Ammon's horn (tissue), 1 donor: ENCODE measurements at places on chromosomes 2 and 18.

DNA sequence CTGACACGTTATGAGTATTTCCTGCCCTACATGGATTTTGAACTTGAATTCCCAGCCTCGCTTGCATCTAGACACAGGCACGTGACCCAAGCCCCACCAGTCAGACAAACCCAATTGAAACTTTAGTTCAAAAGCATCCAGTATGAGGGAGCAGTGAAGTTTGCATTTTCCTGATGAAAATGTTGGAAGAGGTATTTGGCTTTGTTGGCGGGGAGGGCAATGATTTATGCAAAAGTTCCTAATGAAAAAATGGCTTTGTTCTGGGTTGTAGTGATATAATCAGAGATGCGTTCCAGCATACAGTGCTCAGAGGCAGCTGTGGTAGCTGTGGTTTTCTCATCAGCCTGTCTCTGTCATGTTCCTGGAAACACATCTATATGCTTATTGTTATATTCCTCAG lies 36.8 kb upstream of the CPS1 start:
- DNase-seq = peak; percentile 54

DNA sequence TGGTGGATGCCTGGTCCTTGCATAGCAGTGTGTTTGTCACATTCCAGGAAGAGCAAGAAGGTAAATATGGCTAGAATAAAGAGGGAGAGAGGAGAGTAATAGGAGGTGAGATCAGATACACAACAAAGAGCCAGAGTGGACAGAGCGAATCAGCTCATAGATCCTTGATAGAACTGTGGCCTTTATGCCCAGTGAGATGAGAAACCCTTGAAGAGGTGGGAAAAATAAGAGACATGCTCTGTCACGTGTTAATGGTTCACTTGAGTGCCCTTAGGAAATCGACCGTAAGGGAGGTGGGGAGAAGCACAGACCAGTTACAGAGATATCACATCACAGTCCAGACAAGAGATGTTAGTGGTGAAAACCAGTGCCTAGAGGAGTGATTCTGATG lies 84.7 kb upstream of the RAB27B start:
- no peak for DNase-seq

DNA sequence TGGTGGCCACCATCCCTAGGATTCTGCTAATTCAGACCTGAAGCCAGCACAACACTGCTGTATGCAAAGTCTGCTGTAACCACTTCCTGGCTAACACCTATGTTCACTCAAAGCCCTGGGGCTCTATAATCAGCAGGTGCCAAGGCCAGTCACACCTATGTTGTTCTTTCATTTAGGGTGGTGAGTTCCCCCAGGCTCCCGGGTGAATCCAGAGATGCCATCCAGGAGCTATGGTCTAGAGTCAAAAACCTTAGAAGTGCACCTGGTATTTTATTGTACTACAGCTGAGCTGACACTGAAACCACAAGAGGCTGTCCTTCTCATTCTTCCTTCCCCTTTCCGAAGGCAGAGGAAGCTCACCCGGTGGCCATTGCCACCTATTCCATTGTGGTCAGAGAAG lies 46.2 kb upstream of the CCDC141 start:
- no peak for DNase-seq

- no peak for DNase-seq
Observed at GRCh38 chr2:147275943-147276342, 568.9 kb upstream of the ACVR2A start.

DNA sequence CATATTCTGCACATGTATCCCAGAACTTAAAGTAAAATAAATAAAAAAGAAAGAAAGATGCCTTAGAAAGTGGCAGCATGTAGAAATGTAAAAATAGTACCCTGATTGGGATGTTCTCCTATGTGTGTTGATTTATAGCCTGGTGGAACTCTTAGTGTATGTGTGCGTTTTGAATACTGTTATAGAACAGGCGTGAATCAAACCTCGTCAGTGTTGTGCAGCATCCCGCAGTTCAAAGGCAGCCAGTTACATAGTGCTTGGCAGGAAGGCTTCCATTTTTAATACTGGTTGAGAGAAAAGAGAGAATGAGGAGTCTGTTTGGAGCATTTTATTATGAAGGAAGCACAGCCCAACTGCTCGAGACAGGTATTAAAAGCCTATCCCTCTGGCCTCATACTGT lies 49.4 kb downstream of the TANC1 start:
- no peak for DNase-seq

DNA sequence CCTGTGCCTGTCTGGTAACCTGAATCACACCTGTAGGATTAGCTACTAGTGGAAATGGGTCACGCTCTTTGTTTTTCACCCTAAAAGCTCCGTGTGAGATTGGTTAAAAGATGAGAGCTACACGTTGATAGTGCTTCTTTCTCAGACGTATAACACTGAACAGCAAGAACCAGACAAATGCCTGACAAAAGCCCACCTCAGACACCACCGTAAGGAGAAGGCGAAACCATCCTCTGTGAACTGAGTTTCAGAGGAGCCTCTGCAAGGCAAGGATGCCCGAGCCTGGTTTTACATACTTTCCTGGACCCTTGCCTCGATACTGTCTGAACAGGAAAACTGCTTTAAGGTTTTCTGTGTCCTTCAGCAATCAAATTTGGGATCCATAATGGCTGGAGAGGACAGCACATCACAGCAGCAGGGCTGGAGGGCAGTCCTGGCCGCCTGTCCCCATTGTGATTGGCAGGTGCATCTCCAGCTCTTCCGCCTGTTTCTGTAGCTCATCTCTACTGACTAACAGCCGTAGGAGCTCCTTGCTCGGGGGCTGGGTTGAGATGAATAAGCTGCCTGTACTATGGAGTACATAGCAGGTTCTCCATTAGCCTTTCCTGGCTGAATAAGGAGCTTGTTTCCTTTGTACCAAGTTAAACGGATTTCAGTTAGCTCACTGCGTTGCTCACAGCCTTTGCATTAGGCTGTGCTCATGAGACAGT lies 155.5 kb downstream of the MYT1L start:
- no peak for DNase-seq

DNA sequence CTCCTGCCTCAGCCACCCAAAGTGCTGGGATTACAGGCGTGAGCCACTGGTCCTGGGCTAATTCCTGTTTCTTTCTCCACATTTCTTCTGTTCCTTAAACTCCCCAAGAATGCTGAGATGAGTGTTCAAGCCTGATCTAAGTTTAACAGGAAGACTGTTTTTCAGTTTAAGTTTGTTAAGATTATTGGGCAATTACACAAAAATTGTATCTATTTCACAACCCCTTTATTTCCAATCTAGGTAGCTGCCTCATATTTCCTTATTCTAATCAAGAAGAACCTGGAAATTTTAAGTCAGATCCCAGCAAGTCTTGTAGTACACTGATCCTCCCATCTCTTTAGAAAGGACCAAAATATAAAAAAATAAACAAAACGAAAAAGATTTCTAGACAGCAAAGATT lies 11.7 kb downstream of the SFT2D3 start:
- no peak for DNase-seq

DNA sequence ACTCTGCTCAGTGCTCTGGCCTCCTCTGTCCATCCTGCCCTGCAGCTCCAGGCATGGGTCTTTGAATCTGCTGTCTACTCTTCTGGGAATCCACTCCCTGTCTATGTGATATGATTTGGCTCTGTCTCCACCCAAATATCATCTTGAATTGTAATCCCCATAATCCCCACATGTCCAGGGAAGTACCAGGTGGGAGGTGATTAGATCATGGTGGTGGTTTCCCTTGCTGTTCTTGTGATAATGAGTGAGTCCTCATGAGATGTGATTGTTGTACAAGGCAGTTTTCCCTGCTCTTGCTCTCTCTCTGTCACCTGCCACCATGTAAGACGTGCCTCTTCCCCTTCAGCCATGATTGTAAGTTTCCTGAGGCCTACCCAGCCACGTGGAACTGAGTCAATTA lies 881.8 kb upstream of the ID2 start:
- no peak for DNase-seq

DNA sequence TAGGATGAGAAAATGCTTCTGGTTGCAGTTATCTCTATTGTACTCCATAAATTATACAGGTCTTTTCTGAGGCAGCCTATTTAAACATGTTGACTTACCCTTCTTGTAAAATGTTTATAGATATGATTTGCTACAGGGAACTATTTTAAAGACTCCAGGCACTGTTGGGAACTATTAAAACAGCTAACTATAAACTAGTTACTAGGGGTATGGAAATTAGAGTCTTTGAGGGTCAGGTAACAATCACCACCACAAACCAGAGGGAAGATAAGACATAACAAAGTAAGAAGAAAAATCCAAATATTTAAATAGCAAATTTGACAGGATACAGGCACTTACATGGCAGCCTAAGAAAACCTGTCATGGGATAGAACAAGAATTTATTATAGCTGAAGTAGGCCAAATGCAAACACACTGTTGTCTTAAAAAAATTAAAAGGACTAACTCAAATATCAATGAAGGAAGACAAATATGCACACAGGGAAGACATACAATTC lies 251.0 kb upstream of the CWC22 start:
- DNase-seq = no peak

DNA sequence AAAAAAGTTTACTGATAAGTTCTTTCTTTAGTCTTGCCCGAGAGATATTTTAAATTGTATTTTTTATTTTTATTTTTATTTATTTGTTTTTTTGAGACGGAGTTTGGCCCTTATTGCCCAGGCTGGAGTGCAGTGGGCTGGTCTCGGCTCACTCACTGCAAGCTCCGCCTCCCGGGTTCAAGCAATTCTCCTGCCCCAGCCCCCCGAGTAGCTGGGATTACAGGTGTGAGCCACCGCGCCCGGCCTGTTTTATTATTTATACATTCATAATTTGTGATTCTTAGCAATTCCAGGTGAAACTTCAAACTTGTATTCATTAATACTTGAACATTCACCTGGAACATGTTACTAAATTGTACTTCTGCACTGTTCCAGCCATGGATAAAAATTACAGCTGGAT lies 2.9 kb downstream of the CREB1 start:
- no peak for DNase-seq

DNA sequence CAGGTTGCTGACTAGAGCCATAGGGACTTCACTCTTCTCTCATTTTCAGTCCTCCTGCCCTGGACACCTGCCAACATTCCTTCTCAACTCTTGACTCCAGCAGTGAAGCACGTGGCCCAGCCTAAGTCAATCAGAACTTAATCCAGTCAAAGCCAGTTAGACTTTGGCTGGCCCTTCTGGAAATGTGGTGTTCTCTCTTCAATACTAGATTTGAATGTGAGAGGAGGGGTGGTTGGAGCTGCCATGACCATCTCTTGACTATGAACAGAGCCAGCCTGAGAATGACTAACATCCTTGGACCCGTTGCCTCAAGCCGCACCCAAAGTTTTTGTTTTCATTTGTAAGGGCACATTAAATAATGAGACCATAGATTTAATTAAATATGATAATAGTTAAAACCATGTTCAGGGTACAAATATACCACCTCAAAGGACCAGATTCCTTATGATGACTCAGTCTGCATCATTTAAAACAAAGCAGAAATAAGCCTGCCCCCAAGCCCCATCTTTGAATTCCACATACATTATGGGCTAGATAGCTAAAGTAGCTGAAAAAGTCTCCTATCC lies 49.7 kb upstream of the RASGRP3 start:
- no peak for DNase-seq

- DNase-seq = no peak
Observed at GRCh38 chr2:65991381-65992197, 443.3 kb upstream of the MEIS1 start.

GRCh38 chr2:61763605-61764034 lies 90.2 kb downstream of the FAM161A start:
- peak; percentile 86 for DNase-seq

GRCh38 chr2:51213826-51214225 lies 181.9 kb upstream of the NRXN1 start:
- no peak for DNase-seq

DNA sequence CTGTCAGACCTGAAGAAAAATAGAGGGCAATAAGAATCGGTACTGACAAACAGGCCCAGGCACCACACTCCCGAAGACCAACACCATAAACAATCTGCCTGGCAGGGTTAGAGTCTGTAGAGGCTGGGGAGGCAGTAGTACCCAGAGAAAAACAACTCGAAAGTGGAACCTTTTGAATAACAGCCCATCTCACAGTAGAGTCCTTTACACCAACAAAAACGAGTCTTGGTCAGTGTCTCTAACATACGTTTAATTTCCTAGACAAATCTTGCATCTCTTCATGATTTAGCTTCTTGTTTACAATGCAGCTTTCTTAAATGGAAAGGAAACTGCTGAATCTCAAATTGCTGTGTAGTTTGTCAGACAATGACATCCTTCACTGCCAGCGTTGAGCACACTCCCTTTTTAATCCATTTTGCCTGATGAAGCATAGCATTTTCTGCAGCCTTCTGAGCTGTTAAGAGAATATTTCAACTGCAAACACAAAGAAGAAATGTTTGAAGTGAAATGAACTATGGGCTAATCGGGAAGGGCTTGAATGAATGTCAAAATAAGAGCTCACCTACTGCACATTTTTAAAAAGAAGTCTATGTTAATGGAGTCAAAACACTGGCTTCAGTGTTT lies 73.1 kb upstream of the DSG1 start:
- no peak for DNase-seq

GRCh38 chr2:202056611-202057010 lies 16.4 kb upstream of the KIAA2012 start:
- no peak for DNase-seq

GRCh38 chr18:24922491-24922890 lies 429.5 kb downstream of the ZNF521 start:
- DNase-seq = no peak

DNA sequence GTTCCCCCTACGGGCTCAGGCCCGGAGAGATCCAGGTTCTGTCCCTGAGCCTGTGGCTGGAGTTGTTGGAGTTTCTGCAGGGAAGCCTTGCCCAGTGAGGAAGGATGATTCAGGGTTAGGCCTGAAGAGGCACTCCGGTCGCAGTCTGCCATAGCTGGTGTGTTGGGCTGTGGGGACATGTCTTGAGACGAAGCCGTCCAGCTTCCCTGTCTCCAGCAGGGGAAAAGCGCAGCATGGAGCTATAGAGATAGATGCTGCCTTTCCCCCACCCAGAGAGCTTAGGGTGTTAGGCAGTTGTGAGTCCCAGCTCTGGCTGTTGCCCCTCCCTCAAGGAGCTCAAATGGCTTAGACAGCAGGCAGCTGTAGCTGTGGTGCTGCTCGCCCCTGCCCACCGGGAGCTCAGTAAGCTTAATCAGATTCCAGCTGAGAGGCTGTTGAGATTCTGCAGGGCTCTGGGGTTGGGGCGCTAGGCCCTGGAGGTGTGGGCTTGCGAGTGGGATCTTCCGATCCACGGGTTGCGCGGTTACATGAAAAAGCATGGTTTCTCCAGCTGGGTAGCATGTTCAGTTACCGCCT lies 103.9 kb downstream of the PMAIP1 start:
- no peak for DNase-seq

GRCh38 chr2:221895366-221896121 lies 323.4 kb upstream of the EPHA4 start:
- DNase-seq = peak; percentile 43

DNA sequence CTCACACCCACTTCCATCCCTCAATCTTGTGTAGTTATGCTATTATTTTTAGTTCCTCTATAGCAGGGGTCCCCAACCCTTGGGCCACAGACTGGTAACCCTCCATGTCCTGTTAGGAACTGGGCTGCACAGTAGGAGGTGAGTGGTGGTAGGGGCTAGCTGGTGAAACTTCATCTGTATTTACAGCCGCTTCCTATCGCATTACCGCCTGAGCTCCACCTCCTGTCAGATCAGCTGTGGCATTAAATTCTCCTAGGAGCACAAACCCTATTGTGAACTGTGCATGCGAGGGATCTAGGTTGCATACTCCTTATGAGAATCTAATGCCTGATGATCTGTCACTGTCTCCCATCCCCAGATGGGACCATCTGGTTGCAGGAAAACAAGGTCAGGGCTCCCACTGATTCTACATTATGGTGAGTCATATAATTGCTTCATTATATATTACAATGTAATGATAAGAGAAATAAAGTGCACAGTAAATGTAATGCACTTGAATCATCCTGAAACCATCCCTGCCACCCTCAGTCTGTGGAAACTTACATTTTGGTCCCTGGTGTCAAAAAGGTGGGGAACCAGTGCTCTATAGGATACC lies 1.6 kb upstream of the RAB11FIP5 start:
- DNase-seq = no peak
